ENCODE measurements at places on chromosomes 2 and 18.

GRCh38 chr18:50125456-50125855 lies 69.5 kb downstream of the MYO5B start:
- DNase-seq: no peak

DNA sequence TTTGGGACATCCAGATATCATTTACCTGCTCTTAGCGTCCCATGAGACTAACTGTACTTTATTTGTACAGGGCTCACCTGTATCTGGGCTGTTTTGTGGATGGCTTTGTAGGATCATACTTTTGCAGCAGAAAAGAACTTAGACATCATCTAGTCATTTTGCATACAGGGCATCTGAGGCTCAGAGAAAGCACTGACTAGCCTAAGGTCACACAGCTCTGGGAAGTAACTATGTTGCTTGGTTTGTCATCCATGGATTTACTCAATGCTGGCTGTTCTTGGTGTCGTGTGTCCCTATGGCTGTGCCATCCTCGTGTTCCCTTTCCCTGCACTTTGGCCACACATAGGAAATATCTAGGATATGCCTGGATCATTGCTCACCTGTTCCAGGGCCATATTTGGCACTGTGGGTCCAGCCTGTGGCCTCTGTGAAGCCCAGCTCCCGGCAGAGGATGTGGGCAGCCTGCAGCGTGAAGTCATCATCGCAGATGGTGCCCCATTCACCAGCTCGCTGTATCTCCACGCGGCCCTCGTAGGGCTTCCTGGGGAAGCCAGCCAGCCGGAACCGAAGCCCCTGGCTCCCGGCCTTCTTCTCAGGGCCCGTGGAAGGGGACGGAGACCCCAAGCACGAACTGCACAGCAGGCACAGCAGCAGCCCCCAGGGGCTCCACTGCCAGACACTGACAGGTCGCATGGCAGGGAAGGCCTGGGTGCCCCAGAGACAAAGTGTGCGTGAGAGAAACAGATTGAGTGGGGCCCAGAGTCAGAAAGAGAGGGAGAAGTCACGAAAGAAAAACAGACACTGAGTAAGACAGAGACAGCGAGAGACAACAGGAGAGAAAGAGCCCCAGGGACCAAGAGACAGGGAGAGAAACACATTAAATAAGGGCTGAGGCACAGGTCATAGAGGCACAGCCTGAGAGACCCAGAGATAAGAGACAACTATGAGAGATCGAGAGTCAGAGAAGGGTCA lies 1.5 kb downstream of the LOXL3 start:
- DNase-seq: no peak

GRCh38 chr18:2905854-2906703 lies 59.3 kb downstream of the EMILIN2 start:
- DNase-seq: no peak

- DNase-seq: no peak
These were observed 7.3 kb upstream of the CIB4 start for GRCh38 chr2:26648516-26648915.

DNA sequence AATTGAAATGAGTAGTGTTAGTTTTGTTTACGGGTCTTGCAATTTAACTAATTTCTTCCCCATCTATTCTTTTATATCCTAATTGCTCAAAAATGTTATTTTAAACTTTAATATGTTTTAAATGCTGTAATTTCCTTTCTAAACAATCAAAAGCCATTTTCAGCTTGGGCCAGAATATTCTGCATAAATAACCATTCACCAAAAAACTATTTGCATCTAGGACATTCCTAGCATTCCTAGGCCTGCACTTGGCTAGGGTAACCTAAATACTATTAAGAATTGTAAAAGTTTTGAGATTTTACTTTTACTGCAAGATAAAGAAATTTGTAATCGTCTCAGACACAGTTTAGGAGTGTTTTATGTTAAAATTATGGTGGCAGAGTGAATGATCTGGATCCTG lies 7.8 kb upstream of the ETAA1 start:
- DNase-seq: no peak

DNA sequence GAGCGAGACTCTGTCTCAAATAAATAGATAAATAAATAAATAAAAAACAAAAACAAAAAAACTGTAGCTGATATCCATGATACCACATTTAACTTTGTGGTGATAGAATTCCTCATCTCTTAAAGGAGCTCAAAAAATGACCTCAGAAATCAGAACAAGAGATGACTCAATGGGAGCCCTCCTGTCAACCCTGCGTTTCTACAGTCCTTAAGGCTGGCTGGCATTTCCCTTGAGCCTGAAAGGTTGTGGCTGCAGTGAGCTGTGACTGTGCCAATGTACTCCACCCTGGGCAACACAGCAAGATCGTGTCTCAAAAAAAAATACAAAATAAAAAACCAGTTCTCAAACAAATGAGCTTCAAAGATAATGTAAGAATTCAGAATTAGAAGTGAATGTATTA lies 40.4 kb downstream of the CHST9 start:
- no peak for DNase-seq

DNA sequence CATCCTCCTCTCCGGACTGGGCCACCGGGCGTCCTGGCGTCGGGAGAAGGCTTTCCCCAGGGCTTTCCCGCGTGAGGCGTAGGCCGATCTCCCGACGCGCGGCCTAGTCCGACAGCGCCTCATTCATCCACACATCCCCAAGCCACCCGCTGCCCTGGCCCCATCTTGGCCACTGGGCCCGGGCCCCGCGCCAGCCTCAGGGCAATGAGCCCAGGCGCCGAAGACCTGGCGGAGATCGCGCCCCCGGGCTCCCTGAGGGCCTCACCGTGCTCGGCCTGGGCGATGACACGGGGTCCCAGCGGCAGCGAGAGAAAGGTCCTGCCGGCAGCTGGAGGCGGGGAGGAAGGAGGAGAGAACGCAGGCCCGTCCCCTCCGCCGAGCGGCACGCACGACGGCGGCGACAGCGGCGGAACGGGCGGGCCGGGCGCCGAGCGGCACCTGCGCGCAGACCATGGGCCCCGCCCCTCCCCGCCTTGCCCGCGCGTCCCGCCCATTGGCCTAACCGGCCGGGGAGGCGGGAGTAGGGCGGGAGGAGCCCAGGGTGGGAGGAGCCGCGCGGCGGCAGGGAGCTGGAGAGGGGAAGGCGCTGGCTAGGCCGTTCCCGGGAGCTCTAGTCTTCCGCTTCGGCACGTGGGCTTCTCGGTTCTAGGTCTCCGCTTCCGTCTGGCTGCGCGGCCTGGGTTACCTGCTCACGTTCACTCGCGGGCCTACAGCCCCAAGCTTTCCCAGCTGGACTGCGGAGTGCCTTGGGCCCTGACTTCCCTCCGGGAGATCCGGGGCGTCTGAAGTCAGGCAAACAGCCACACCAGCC lies at the start of gene OLA1:
OLA1 (minus strand) TSS at position 346 of the 811 bp plus-strand sequence. CDS start 1,717 bp downstream, outside the sequence.
- DNase-seq: peak; percentile 6

- DNase-seq: peak; percentile 42
These were observed 40.9 kb downstream of the TCF4 start for GRCh38 chr18:55546851-55547704.

- DNase-seq: no peak
These were observed 135.1 kb upstream of the TFPI start for GRCh38 chr2:187689372-187689771.

- DNase-seq: no peak
These were observed 997 bp upstream of the DRC1 start for GRCh38 chr2:26400723-26401122.

DNA sequence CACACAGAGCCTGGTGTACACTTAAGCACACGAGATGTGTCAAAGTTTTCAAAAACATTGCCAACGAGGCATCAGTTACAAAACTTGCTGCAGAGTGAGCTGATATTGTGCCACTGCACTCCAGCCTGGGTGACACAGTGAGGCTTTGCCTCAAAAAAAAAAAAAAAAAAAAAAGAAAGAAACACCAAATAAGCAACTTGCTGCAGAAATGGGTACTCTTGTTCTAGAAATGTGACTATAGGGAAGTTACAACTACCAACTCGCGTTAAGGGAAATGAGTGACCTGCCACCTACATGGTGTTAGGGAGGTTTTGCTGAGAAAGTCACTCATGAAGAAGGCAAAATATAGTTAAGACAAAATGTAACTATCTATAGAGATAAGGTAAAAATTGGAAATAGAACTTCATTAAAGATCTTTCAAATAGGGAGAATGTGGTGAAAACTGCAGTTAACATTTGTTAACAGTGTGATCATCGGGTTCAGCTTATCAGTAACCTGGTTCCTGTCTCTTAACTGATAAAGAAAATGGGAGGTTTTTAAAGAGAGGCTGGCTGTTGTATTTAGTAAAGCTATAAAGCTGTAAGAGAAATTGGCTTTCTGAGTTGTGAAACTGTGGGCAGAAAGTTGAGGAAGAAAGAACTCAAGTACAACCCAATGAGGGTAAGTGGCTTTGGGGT lies at the start of gene IL1RL1:
IL1RL1 (plus strand) TSS at position 600 of the 677 bp plus-strand sequence. CDS start 26,702 bp downstream, outside the sequence.
- no peak for DNase-seq

- no peak for DNase-seq
These were observed 18.5 kb downstream of the PSTPIP2 start for GRCh38 chr18:46053368-46054095.

GRCh38 chr2:18671363-18671762 lies 82.0 kb upstream of the NT5C1B start:
- DNase-seq: no peak

DNA sequence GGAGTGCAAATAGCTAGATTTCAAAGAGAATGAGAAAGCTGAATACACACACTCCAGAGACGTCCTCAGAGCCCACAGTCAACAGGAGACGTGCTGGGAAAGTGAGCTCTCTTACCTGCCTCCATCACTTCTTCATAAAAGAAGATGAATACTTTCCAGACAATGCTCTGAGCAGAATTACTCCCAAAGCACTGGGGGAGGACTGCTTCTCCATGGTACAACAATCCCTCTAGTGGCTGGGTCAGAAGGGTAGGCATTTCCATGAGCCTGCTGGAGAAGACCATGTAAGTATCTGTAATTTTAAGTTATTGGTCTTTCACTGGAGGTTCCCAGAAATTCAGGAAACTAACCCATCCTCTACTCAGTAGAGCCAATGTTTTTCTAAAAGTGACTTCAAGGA lies 190.3 kb downstream of the RBM43 start:
- no peak for DNase-seq

- no peak for DNase-seq
These were observed 65.9 kb downstream of the MGAT5 start for GRCh38 chr2:134319596-134320254.

GRCh38 chr2:113876503-113877387 lies 13.1 kb upstream of the ACTR3 start:
- no peak for DNase-seq

DNA sequence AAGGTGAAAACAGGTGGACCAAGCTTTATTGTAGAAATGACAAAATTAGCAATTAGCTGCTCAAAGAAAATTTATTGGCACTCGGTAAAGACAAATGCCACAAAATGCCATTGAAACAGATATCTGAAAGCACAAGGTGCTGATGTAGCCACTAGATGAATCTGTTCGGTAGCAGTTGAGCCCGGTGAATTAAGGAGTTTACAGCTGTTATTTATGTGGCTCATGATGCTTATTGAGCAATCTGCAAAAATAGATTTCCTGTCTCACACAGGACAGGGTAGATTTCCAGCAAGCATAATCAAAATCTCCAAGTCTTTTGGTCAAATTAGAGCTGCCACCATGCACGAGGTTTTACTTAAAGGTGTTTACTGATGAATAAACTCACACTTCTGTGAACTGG lies 182.2 kb downstream of the PPP1R1C start:
- DNase-seq: no peak

DNA sequence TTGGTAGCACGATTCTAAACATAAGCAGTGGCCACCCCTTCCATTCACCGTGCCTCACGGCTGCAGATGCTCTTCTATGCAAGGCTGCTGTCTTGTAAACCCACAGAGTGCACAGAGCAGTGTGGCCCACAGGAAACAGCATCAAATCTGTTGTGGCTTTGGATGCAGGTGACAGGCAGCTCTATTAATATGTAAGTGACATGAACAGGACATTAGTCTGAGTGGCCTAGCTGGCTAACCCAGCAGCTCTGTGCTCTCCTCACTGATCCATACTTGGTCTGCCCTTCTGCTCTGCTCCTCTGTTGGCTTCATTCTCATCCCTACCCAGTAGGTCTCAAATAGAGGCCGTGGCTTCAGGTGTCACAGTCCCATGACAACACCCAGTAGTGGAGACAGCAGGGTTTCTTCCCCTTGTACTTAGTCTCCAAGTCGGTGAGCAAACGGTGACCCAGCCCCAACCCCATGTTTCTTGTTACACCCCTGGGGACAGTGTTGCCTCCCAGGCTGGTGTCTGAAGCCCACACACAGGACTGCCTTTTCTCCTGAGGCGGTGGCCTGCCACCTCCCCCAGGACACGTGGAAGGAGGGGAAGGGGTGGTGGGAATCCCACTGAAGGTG lies 5.8 kb downstream of the SH3RF3 start:
- no peak for DNase-seq

- DNase-seq: no peak
These were observed 336.4 kb upstream of the FSHR start for GRCh38 chr2:49490710-49491109.

DNA sequence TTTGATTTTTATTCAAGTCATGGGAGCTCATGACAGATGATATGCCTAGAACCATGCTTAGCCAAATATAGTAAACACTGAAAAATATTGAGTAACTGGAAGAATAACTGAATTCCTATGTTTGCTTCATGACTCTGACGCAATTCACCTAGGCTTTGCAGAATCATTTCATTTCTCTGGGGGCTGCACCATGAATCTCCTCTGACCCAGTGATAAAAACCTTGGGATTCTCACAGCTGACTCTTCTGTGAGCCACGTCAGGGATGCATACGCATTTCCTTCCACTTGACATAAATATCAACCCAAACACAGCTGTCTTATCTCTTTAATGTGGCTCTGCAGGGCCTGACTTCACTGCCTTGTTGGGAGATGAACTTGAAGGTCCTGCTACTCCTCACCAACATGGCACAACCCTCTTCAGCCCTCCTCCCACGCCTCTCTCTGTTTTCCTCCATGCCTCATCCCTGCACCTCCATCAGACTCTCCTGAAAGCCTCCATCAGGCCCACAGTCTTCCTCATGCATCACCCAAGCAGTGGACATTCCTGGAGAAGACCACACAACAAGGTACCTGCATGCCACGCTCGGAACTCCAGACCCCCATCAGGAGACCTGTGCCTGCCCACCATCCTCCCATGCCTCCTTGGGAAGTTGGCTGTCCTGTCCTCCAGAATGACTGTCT lies 29.8 kb downstream of the COL6A3 start:
- DNase-seq: no peak

GRCh38 chr2:191862156-191862775 lies 15.4 kb upstream of the CAVIN2 start:
- DNase-seq: no peak

DNA sequence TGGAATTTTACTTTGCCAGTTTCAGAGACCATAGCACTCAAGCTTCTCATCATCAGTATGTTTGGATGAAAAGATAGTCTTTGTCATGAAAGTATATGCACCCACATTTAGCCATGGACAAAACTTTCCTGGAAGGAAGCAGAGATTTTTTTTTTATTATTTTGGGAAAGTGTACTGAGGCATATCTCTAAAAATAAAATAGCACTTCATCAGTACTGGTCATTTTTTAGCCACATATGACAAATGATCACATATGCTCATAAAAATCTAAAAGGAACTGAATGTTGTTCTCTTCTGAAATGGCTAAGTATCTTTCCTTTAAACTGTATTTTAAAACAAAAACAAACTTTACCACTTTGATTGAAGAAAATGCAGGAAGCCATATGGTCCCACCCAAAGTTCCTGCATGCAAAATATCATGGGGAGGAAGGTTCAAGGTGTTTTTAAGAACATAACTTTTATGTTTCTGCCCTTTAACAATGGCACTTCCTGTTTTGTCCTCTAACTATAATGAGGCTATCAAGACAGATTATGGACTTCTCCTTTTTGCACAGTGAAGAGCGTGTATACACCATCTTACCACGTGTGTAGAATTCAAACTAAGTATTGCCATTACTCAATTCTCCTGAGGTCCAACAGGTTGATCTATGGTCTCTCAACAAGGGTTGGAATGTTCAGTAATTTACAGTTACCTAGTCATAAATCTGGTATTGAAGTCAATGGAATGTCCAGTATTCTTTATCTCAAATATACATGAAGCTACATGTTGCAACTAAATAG lies 77.1 kb upstream of the SLC39A10 start:
- DNase-seq: no peak

Data from NCI-H1417 treated with DMSO at 0.1 percent for 48 hours (cell line).